ENCODE measurements at places on chromosomes 16 and 17.

DNA sequence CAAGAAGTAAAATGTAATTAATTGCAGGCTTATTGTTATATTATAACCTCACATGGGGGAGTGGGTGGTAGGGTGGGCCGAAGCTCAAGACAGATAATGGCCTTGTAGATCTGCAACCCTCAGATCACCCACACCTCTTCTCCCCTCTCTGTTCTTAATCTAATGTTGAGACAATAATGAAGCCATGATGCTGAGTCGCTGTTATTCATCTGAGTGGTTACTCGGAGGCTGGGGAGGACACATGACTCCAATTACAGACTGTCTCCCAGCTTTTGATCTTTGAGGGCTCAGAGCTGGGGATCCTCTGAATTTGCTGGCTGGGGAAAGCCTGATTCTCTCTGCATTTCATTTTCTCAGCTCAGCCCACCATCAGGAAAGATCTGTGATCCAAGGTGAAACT, 275.3 kb downstream of the SHISA9 start:
- no peak for DNase-seq

DNA sequence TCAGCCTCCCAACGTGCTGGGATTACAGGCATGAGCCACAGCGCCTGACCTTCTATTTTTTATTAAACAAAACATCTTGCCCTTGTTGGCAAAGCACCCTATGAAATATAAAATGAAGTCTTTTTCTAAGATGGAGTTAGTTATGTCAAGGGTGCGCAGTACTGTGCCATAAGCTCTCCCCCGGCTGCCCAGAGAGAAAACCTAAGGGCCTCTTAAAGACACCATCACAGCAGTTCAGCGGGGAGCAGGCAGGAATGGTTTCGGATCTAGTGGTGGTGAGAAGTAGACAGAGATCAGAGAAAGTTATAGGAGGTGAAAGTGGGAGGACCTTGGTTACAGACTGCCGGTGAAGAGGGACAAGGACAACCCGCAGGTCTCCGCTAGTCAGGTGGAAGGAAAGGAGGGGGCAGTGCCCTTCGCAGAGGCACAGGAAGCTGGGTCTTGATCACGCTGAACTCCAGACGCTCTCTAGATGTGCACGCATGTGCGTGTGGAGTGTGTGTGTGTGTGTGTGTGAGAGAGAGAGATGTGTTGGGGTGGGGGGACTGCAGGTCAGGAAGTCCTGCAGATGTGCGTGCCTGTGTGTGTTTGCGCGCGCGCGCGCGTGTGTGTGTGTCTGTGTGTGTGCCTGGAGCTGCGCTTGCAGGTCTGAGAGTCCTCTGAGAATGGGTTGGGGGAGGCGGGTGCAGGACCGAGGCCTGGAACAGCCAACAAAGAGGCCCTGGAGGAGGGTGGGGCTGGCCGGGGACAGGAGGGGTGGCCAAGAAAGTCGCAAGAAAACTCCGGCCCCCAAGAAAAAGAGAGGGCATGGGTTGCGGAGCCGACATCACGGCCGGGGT, 748 bp upstream of the CMTM3 start:
- DNase-seq: no peak

- no peak for DNase-seq
These were observed 15.1 kb downstream of the GSDMB start for GRCh38 chr17:39903158-39903884.

DNA sequence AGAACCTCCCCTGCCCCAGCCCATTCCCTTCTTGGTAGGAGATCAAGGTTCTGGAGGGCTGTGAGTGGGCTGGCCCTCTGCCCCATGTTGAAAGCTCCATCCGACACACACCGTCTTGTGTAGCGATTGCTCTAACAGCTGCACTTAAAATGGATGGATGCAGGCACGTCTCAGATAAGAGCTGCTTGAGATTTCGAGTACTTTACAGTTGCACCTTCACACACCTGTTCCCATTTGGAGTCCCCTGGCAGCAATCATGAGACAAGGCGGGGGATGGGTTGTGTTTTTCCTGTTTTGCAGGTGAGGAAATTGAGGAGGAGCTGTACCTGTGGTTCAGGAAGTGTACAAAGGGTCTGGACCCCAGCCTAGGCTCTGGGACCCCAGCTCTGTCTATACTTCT, 25.6 kb upstream of the TAC4 start:
- DNase-seq: no peak

DNA sequence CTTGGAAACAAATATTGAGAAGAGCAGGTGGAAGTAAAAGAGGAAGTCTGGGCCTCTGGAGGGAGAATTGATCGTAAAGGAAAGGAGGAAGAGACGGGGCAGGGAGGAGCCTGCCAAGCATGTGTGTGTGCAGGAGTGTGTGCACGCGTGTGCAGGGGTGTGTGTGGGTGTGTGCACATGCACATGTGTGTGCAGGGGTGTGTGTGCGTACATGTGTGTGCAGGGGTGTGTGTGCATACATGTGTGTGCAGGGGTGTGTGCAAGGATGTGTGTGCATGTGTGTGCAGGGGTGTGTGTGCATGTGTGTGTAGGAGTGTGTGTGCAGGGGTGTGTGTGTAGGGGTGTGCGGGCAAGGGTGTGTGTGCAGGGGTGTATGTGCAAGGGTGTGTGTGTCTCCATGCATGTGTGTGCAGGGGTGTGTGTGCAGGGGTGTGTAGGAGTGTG, 10.0 kb downstream of the CEP295NL start:
- DNase-seq: no peak

GRCh38 chr16:75589306-75589705, 23.1 kb downstream of the GABARAPL2 start:
- DNase-seq: no peak

- DNase-seq: no peak
These were observed 223.3 kb upstream of the SALL1 start for GRCh38 chr16:51374346-51374745.

GRCh38 chr16:86505899-86506864, 4.1 kb upstream of the FOXF1 start:
- no peak for DNase-seq

GRCh38 chr16:61555718-61556441, 480.4 kb downstream of the CDH8 start:
- DNase-seq: no peak

GRCh38 chr16:79331066-79331465, 269.5 kb downstream of the MAF start:
- no peak for DNase-seq

DNA sequence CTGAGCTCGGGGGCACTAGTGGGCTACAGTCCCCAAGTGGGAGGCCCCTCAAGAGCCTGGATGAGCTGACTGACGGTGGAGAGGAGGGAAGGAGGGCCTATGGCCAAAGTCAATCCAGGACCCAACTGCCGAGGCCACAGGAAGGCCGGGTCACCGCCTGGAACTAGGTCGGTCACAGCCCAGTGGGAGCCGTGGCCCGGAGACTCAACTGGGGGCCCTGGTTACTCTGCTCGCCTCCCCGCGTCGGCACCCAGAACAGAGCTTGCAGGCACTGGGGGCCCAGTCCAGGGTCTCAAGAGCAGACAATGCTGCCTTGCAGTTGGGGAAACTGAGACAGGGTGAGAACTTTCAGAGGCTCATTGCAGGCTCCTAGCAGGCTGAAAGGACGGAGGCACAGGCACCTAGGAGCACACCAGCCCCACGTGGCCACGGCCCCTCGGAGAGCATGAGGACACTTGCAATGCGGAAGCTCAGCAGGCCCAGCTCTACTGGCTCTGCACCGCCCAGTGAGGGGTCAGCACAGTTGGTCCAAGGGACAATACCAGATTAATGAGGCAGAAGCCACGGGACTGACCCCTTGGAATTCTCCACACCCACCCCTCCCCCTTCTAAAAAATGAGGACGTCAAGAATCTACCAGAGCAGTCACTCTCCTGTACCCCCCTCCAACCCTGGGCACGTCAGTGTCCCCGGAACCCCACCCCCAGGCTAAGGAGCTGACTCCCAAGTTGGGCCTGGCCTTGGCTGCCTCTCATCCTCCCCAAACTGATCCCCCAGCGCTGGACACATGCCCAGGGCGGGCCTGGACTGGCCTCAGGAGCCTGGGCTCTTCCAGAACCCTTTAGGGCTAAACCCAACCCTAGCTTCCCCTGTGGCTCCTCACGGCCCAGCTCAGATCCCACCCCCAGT, 2.2 kb downstream of the HS3ST6 start:
- no peak for DNase-seq

DNA sequence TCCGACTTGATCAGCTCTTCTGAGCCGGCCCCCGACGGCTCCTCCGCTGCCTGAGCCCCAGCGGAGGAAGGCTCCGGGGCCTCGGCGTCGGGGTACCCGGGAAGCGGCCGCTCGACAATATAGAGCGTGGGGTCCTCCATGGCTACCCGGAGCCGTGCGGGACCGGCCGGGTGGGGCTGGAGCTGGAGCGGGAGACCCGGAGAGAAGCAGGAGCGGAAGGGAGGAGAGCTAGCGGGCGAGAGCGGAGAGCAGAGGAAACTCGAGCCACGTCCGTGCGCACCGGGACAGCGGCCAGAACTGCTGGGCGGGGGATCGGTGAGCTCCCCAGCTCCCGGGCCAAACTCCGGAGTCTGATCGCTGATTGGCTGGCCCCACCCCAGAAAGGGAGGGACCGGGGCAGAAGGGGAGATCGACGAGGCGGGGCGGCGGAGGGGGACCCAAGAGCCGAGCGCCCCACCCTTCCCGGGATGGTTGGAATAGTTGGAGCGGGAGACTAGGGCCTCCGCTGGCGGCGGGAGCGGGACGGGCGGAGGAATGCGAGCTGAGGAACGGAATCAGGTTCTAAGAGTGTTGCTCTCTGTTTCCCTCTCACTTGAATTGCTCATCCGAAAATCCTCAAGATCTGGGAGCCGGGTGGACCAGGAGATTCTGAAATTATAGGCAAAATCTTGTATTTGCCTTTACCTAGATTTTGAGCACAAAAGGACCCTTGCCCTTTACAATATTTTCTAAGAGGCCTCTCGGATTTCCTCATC, at the start of gene CAVIN1:
CAVIN1 (minus strand) TSS at position 299 of the 755 bp plus-strand sequence; CDS start at position 140, 159 bp downstream.
- DNase-seq: peak; percentile 94

GRCh38 chr17:12644623-12645022, 21.1 kb upstream of the MYOCD start:
- no peak for DNase-seq

- no peak for DNase-seq
These were observed 24.3 kb upstream of the ZNF750 start for GRCh38 chr17:82863941-82864712.

GRCh38 chr16:59719121-59719520, 985.0 kb upstream of the GOT2 start:
- DNase-seq: no peak

GRCh38 chr16:21276090-21276489, 2.0 kb downstream of the CRYM start:
- no peak for DNase-seq

GRCh38 chr17:31388770-31389656, 2.5 kb upstream of the RAB11FIP4 start:
- DNase-seq: no peak

DNA sequence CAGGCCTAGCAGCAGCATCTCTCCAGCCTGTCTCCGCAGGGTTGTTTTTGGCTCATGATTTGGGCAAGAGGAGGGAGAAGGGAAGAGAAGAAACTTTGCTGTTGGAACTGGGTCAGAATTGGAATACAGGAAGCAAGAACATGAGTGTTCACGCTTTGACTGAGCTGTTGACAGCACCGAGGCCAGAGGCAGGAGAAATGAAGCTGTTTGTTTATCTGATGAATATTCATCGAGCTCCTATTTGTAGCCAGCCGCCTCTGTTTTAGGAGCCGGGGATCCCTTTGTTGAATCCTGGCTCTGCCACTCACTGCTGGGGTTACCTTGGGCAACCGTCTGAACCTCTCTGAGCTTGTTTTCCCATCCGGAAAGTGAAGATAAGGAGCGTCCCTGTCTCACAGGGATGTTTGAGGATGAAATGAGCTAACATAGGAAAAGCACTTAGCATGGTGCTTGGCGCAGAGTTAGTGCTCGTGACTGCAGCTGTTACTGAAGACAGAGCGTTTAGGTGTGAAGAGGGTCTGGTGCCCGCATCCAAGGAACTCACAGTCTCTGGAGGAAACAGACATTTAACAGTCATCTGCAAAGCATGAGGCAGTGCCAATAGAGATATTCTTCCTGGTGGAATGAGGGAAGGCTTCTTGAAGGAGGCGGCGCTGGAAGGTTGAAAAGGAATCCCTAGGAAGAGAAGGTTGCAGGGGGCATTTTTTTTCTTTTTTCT, 29.2 kb downstream of the RAP1GAP2 start:
- DNase-seq: no peak

GRCh38 chr17:58004060-58004459, 3.0 kb downstream of the SRSF1 start:
- no peak for DNase-seq

GRCh38 chr16:54936979-54937670, 6.5 kb downstream of the IRX5 start:
- no peak for DNase-seq

- DNase-seq: no peak
These were observed 8.8 kb downstream of the SLC9A5 start for GRCh38 chr16:67257486-67258160.

GRCh38 chr17:75808905-75809621, 24.5 kb downstream of the UNK start:
- DNase-seq: peak; percentile 82

GRCh38 chr16:83968891-83969649, 1.0 kb downstream of the NECAB2 start:
- DNase-seq: no peak

DNA sequence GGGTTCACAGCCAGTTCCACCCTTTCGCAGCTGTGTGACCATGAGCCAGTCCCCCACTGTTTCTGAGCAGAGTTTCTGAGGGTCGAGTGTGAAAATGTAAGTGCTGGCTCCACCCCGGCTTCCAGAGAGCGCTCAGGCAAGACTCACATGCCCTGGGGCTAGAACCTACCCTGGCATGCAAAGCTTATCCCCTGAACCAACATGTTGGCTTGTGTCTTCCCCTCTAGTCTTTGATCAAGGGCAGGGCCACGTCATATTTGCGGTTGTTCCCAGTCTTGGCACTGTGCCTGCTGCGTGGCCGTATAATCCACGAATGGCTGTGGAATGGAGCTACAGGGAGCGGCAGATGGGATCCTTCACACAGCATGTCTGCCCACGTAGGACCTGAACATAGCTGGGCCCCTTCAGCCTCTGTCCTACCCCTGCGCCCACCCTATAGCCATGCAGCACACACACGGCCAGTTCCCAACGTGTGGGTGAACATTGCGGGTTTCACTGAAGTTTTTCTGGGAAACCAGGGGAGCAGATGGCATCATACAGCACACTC, 84.8 kb downstream of the MRM1 start:
- DNase-seq: no peak

- no peak for DNase-seq
These were observed 45.8 kb upstream of the ARHGAP17 start for GRCh38 chr16:25060920-25061319.

DNA sequence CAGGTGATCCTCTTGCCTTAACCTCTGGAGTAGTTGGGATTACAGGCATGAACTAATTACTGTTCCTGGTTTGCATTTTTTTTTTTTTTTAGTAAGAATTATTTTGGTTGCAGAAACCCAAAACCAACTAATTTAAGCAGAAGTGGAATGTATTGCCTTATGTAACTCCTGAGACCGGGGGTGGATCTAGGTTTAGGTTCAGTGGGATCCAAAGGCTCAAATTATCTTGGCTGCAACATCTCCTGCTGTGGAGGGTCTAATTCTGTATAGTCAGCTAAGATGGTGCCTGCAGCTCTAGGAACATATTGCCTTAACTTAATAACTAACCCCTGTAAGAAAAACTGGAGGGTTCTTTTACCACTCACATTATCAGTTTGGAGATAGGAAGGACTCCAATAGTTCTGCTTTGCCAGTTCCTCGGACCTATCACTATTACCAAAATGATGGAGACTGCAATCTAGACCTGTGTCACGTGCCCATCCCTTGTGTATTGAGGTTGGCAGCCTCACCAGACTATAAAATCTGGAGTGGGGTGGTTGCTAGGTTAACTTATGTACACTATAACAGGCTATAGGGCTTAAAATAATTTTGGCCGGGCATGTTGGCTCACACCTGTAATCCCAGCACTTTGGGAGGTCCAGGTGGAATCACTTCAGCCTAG, 8.5 kb downstream of the SNTB2 start:
- DNase-seq: no peak

- DNase-seq: no peak
These were observed 35.9 kb downstream of the DNAJA2 start for GRCh38 chr16:46937536-46937935.

All from left lobe of liver (tissue), 2 donors.